ENCODE measurements at places on chromosomes 5 and 9.

- no peak for DNase-seq
Measured at GRCh38 chr5:154749491-154749890, 5.7 kb upstream of the LARP1 start.

- no peak for DNase-seq
Measured at GRCh38 chr9:30605936-30606335, 1778.5 kb upstream of the ACO1 start.

- DNase-seq: no peak
Measured at GRCh38 chr5:170993476-170993875, 131.7 kb downstream of the RANBP17 start.

GRCh38 chr5:169636477-169637084 is 494 bp upstream of the DOCK2 start:
- DNase-seq: no peak

All from esophagus squamous epithelium (tissue), 5 donors.